ENCODE measurements at places on chromosomes 5 and 9.

DNA sequence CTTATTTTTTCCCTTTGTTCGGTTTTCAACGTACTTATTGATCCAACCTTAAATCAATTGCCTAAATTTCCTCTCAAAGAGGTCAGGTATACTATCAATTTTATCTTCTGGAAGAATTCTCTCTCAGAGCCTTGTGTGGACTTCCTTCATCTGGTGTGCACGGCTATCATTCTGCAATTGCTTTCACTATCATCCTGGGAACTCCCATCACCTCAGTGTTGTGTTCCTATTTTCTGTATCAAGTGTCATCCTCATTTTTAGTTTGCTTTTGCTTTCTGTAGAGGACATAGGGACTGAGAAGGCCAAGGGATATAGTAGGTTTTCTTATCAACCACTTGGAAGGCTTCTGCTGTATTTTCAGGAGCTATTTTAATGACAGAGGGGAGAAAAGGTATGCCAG is 11.3 kb downstream of the STOM start:
- no peak for DNase-seq

DNA sequence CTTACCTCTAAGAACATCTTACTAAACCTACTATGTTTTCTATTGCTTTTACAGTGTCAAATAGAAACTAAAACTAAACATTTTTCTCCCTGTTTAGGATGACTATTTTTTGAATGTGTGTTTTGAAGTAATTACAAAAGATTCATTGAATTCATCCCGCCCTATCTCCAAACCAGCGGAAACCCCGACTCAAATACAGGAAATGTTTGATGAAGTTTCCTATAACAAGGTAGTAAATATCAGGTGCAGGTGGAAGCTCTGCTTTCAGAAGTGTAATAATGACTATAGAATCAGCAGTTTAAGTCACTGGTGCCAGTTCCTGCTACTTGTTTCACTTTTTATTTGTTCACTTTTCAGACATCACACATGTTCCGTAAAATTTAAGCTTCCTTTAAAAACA is 20.0 kb downstream of the ERAP2 start:
- no peak for DNase-seq

GRCh38 chr9:7011395-7012067 is 253.8 kb downstream of the KDM4C start:
- no peak for DNase-seq

GRCh38 chr5:1008451-1009358 is at the start of gene NKD2:
Gene NKD2 (plus strand): TSS chr5:1008802. CDS start chr5:1009058, 256 bp downstream.
- DNase-seq = no peak

DNA sequence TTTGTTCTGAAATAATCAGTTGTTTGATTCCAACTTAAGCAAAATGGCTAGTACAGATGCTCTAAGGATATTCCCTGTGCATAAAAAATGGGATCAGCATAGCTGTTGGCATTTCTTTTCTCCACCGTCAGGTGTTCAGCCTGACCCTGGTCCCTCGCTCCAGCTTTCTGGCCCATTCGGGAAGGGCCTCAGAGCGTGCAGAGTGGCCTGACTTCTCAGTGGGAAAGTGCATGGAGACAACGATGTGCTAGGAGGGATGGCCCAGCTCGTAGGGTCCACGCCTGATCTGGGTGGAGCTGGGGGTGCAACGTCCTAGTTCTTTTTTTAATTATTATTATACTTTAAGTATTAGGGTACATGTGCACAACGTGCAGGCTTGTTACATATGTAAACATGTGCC is 319.1 kb upstream of the IRX4 start:
- no peak for DNase-seq

DNA sequence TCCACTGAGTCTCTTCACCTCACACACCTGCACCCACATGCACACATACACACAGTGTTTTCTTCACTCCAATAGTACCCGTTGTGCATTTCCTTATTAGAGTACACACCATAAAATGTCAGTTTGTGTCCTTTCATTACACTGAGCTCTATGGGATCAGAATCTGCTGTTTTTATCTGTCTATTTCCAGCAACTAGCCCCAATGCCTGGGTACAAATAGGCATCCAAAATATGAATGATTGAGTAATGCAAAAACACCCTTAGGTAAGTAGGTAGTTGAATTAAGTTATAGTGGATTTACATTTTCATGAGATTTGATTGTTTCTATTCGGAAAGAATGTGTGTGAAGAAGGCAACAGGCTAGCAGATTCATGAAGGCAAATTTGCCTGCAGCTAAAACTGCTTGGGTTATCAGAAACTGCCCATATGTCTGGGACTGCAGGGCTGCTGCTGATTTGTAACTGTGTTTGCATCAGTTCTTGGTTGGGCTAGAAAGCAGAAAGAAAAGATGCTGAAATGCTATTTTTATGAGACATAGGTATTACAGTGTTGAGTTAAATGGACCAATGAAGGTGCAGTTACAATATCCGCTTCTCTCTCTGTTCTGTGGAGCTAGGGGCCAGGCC is 26.9 kb downstream of the PPP3R2 start:
- DNase-seq = no peak

DNA sequence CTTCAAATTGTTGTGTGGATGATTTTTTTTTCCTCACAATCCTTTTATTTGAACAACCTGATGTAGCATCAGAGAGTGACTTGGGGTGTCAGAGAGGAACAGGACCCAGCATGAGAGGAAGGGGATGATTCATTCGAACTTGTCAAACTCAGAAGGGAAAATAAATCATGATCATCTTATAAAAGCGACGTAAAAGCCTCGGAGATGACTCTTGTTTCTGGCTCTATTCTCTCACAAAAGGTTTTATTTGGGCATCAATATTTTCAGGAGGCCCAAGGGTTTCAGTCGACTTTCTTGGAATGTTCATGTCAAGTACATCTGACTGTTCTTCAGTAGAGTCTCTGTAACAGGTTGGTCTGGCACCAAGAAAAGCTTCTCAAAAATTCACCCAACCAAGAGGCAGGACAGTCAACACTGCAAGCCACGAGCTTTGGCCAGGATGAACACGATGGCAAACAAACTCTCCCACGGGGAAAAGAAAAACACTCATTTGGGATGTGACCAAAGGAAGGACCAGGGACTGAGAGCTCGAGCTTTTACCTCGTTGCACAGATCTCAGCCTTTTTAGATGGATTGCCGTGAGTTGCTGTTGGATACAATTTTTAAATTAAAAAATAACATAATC is 55.1 kb downstream of the ANKH start:
- DNase-seq = no peak

GRCh38 chr5:147552897-147553296 is 43.0 kb upstream of the DPYSL3 start:
- DNase-seq = no peak

GRCh38 chr5:56247592-56247991 is 14.5 kb upstream of the ANKRD55 start:
- DNase-seq = no peak

DNA sequence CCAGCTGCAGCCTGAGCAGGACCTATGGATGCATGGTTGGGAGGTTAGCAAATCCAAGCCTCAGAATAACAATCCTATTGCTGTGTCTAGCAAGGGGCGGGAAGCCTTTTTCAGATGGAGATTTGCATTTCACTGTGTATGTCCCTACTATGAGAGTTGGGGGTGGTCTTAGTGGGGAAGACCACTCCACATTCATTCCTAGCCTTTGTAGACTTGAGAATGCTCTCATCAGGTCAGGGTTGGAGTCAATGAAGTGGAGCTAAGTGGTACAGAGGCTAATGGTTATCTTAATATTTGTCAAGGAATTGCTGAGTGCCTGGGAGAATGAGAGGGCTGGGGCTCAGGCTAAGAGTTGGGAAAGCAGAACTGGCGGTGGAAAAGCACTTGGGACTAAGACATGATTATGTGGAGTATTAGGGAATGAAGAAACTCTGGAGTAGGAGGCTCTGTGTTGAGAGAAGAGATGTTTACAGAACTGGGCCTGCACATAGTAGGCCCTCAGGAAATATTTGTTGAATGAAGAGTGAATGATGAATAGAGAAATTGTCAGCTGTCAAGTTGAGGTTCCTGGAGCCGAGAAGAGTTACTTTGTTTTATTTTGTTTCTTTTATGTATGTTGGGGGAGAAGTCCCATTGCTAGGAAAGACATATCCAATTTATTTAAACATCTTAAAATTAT is 175.5 kb upstream of the SPRY4 start:
- no peak for DNase-seq

DNA sequence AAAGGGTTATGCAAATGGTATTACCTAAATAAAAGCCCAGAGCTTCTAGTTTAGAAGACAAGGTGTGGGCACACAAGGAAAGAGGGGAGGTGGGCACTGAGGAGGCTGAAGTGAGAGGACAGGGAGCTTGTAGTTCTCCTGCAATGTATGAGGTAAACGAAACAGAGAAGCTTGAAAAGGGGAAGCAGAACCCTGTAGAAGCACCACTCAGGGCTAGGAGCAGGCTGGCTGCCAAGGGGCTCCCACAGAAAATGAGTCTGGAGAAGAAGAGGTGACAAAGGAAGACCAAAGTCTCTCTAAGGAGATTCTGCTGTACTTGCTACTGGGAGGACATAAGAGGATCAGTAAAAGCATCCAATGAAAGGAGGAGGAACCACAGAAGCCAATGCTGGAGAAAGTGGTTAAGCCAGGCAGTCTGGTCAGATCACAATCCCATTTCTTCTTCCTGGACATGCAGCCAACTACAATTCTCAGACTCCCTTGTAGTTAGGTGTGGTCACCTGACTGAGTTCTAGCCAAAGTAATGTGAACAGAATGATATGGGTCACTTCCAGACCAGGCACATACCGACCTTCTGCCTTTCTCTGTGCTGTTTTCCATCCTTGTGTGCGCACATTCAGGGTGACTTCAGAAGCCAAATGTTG is 174.5 kb upstream of the MAP3K1 start:
- DNase-seq = no peak

DNA sequence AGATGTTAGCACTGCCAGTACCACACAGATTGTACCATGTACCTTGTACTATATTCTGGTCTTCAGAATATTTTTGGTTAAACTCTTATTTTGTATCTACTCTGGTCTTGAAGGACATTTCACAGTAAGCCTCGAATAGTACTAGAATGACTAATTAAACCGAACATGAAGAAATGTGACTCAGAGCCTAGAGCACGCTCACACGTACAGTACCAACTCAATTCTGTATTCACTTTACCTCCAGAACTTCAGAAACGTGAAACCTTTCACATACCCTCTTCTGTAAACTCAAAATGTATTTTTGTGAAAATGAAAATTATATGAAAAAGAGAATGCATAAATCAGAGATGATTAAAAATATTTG is 112.8 kb downstream of the MVB12B start:
- peak; percentile 55 for DNase-seq

- no peak for DNase-seq
These were observed 235.9 kb downstream of the DMRTA1 start for GRCh38 chr9:22682536-22682935.

DNA sequence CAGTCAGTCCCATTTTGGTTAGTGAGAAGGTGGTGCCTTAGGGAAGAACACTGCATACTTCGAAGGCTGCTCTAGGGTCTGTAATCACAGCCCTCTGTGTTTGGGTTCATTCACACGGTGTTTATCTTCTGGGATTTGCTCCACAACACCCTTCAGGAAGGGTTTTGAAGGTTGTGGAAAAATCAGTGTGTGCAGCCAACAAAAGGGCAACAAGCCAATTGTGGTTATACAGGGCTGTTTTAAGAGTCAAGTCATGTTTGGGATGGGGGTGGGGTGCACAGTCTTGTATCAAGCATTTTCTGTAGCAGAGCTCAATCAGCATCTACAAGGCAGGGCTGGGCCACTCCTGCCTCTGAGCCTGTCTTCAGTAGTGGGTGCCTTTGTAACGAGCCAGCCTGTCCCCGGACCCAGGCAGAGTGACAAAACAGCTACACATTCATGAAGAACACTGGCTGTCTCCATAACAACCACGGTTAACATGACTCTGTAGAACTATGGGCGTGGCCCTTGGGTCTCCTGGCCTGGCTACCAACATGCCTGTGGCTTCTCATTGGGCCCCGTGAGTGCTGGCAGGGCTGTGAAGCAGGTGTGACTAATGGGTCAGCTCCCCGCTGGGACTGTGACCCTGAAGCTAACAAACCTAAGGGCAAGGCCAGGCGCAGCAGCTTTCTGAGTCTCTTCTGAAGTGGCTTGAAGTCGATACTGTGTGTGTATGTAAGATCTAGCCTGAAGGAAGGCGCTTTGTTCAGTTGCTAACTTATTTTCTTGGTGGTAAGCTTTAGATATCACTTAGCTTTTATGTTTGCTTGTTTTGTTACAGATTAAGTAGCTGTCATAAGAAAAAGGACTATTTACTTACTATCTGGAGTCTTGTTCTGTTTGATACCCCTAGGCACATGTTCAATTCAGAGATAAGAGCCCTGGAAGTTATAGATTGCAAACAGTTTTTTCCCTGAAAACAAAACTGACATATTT is 27.9 kb upstream of the GOLM1 start:
- DNase-seq = peak; percentile 67

DNA sequence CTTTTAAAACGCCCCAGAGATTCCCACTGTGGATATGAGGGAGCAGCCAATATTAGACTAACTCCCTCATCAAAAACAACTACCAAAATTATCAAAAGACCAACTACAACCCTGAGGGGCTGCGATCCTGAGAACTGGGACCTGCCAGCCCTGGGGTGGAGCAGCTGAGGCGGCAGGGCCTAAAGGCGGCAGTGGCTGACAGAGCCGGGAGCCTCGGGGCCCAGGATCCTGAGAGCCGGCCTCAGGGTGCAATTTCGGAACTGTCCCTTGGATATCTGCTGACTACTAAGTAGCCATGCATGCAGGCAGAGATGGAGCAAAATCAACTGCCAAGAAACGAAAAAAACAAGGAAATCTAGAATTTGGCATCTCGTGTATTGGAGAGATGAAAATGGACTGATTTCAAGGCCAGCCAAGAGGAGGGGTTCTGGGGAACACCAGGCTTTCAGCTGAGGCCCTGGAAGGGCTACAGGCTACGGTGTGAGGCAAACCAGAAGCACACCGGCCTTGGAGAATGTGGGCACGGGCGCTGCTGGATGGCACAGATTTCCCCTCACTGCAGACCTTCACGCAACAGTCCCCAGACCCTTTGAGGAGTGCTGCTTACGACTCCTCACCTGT is 63.6 kb upstream of the UBAC1 start:
- no peak for DNase-seq

DNA sequence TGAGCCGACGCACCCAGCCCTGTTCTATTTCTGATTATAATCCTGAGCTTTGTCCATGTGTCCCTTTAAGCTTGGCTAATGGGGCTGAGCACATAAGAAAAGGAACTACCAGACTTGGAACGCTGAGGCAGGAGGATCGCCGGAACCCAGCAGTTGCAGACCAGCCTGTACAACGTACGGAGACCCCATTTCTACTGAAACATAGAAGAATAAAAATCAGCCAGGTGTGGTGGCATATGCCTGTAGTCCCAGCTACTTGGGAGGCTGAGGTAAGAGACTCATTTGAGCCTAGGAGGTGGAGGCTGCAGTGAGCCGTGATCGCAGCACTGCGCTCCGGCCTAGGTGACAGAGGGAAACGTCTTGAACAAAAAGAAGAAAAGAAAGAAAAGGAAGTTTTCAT is 22.3 kb downstream of the TRIM7 start:
- DNase-seq = no peak
